ENCODE measurements at places on chromosomes 1 and 21.

- no peak for DNase-seq
Observed at GRCh38 chr1:19081218-19081893, 124.9 kb upstream of the IFFO2 start.

DNA sequence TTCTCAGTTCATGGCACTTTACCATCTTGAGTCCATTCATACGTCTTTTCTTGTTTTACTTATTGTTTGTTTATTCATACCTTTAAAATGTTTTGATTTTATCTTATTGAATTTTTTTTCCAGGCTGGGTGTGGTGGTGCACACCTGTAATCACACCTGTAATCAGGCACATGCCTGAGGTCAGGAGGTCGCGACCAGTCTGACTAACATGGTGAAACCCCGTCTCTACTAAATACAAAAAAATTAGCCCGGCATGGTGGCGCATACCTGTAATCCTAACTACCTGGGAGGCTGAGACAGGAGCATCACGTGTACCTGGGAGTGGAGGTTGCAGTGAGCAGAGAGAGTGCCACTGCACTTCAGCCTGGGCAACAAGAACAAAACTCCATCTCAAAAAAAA lies 104.1 kb upstream of the MROH9 start:
- DNase-seq, result no peak

- DNase-seq, result no peak
Observed at GRCh38 chr1:84795966-84796600, 96.9 kb downstream of the LPAR3 start.

- DNase-seq, result no peak
Observed at GRCh38 chr1:68221001-68221979, 11.0 kb downstream of the WLS start.

GRCh38 chr1:30817548-30817947 lies 60.0 kb upstream of the LAPTM5 start:
- DNase-seq, result no peak

GRCh38 chr1:150309758-150310508 lies 11.4 kb upstream of the PRPF3 start:
- no peak for DNase-seq

DNA sequence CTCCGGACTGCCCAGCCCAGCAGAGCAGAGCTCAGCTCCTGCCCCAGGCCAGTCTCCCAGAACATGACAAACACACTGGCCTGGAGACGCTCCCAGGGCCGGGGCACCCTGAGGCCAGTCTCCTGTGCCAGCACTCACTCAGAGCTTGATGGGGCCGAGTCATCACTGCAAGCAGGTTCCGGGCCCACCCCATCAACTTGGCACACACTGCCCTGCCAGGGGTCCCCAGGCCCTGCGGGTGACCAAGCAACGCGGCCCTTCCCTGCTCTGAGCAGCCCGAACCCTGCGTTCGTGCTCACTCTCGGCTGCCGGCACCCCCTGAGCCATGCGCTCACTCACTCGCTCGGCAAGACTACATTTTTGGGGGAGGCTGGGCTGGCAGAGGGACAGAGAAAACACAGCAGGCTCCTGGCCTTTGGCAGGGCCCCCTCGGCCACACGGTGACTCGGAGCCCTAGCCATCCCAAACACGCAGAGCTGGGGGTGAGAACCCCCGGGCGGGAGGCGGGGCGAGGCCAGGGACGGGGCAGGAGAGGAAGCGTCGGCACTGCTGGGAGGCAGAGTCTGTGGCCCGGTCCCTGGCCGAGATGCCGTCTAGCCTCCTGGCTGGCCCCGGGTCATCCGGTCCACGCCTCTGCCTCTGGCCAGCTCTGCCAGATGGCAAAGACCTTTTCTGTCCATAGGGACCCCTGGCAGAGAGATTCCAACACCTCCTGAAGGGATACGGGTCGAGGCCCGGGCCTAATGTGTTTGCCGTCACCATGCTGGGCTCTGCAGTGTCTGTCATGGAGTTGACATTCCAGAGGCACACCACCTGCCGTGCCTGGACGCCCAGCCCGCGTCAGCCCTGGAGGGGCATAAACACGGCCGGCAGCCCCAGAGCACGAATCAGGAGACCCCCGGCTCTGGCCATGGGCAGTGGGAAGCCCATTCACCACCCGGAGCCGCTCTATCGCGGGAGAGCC lies 68.0 kb downstream of the MEGF6 start:
- DNase-seq, result no peak

DNA sequence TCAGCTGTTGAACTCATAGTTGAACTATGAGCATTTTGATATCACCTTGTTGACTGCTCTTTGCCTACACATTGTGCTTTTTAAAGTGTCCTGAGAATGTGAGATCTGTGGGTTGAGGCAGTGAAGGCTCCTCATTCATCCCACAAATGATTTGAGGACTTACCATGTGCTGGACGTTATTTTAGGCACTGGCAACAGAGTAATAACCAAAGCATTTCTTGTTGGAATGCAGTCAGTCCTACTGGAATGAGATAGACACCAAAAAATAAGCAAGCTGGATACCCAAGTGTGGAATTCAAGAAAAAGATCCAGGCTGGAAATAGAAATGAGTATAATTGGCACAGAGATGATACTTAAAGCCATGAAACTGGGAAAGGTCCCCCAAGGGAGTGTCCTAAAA lies 73.4 kb downstream of the ZP4 start:
- DNase-seq, result no peak

- DNase-seq, result no peak
Observed at GRCh38 chr1:60279798-60280197, 206.2 kb upstream of the C1orf87 start.

GRCh38 chr21:25501462-25501861 lies 105.8 kb downstream of the MRPL39 start:
- no peak for DNase-seq

DNA sequence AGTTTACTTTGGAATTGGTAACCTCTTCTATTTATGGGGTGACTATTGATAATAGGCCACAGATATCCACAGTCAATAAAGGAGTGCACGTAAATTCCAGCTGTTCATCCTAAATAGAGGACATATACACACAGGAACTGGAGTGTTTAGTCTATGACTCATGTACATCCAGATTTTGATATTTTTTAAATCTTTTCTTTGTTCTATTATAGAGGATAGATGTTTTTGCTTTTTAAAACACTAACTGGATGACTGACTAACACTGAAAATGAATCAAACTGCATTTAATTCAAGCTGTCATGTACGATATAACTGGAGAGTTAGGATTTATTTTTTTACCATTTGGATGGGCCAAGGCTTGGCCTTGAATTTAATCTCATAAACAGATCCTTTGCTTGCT lies 45.9 kb downstream of the RGL1 start:
- DNase-seq, result no peak

DNA sequence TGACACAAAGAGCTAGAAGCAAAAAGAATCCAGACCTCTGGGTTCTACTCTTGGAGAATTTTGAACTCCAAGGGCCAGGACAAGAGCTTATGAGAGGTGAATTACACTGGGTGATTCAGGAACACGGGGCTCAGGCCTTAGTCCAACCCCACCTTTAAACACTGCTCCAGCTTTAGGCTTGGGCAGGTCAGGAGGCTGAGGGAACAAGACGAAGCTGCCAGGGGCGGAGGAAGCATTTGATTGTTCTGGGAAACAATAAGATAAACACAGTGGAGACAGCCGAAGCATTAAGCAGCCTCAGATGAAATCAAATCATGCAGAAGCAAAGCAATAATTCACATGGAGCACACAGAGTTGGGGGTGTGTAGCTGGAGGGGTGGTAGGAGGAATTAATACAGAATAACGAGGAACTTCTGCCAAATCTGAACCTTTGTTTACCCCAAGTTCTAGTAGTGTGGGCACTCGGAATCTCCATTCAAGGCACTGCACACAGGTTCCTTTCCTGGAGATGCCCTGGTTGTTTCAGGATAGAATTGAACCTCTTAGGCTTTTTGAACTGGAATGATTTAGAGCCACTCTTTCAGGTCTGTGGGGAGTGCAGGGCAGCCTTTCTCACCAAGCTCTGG lies 93.2 kb downstream of the PLXNA2 start:
- no peak for DNase-seq

DNA sequence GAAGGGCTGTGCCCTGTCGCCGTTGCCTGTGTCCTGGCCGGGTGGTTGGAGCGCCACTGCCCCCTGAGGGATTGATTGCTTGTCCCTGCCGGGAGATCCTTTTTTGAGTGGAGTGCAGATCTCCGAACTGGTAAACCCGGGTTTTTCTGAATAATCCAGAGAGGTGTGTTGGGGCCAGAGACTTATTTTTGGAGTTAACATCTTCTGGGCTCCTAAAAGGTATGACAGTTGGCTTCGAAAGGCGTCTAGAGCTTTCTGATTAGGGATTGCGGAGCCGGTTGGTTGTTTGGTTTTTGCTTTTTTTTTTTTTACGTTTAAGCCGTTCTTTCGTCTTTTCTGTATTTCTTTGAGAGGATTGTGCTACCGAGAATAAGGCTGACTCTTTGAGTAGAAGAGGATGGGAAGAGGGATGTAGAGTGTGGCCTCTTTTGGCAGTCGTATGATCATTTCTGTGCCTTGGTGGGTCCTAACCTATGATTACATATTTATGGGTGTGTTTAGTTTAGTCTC lies 756 bp downstream of the RLF start:
- DNase-seq, result no peak

- DNase-seq, result peak; percentile 26
Observed at GRCh38 chr21:42666023-42666747, 12.8 kb downstream of the PDE9A start.

DNA sequence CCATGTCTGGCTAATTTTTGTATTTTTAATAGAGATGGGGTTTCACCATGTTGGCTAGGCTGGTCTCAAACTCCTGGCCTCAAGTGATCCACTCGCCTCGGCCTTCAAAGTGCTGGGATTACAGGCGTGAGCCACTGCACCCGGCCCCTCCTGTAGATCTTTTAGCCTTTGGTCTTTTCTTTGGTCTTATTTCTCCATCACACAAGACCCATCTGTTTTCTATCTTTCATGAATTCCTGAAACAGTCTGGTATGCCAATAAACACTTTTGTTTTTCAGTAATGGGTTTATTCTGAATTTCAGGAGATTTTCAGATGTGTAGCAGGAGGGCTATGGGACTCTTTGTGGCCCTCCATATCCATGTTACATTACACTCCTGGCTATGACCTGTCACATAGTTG lies 23.2 kb downstream of the ERRFI1 start:
- DNase-seq, result no peak

- DNase-seq, result no peak
Observed at GRCh38 chr21:36471254-36471723, 8.6 kb downstream of the CLDN14 start.

- DNase-seq, result no peak
Observed at GRCh38 chr1:39850606-39851216, 32.6 kb downstream of the TRIT1 start.

DNA sequence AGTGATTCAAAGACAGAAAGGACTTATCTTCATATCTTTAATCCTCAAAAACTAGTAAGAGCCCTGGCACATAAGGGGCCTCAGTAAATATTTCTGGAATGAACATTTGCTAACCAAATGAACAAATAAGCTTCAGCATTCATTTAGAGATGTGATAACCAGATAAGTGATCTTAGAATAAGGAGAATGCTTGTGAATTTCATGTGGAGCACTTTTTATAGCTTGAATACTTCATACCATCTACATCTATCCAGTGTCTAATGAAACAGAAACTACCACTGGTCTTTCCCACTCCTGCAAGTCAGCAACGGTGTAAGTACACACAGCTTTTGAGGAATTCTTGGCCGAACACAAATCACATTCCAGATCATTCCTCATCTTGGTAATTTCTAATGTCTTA lies 38.5 kb downstream of the EDEM3 start:
- no peak for DNase-seq

GRCh38 chr1:85259912-85260274 lies 431 bp upstream of the C1orf52 start:
- no peak for DNase-seq

GRCh38 chr1:202067188-202067974 lies 55.3 kb upstream of the GPR37L1 start:
- no peak for DNase-seq

DNA sequence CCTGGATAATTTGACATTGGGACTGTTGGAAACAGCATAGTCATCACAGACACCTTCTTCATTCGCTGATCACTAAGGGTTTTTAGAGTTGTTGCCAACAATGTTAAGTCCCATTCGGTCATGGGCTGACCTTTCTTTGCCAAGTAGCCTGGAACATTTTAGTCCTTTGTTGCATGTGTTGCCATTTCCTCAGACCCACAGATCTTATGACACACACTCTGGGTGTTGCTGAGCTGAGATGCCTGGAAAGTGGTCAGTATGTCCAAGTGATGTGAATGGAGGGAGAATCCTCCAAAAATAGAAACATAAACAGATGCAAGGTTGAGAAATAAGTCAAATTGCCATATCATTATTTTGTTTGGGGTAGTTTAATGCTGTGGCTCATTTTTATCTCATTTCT lies 61.5 kb upstream of the GJA5 start:
- no peak for DNase-seq

- no peak for DNase-seq
Observed at GRCh38 chr1:188817814-188818213, 1659.8 kb downstream of the BRINP3 start.

- no peak for DNase-seq
Observed at GRCh38 chr21:34201481-34201858, 128.1 kb downstream of the MRPS6 start.

- DNase-seq, result no peak
Observed at GRCh38 chr1:40592107-40592803, 60.8 kb downstream of the ZNF684 start.

GRCh38 chr1:33918368-33918767 lies 54.5 kb downstream of the HMGB4 start:
- no peak for DNase-seq

GRCh38 chr1:175185903-175186302 lies 6.7 kb downstream of the KIAA0040 start:
- DNase-seq, result no peak

GRCh38 chr1:243926803-243927245 lies 76.8 kb upstream of the AKT3 start:
- DNase-seq, result no peak

GRCh38 chr1:54425152-54425584 lies 19.0 kb upstream of the SSBP3 start:
- DNase-seq, result no peak

DNA sequence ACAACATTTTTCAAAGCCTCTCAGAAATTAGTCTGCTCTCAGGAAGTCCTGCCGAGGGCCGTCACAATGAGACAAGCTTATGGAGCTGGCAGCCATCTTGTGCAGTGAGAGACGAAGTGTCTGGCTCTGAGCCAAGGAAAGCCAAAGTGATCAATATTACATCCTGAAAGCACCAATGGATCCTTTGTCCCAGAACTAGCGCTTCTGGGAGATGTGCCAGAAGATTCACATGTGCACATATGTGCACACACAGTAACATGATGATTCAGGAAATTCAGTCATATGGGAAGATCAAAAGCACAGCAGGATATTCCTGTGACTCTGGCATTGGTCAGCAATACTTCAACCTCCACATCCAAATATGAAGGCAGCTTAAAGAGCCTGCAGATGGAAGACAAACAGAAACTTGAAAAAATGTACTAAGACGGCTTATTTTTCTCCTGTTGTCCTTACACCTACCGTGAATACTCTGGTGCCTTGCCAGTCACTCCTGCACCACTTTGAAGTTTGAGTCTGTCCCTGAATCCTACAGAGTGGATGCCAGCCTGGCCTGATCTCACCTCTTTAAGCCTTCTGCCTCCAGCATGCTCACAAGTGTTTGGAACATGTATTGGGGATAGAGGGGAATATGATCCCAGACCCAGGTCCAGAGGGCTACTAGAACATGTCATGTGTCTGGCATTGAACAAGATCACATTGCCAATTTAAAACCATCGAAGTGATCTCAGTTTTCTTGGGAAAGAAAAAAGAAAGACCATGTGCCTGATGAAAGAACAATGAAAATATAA lies 44.5 kb upstream of the PRRX1 start:
- DNase-seq, result no peak

- no peak for DNase-seq
Observed at GRCh38 chr1:219088778-219089557, 84.7 kb upstream of the LYPLAL1 start.
